ENCODE measurements at places on chromosomes 3 and 15.

- no peak for DNase-seq
Observed at GRCh38 chr15:81562986-81563385, 189.0 kb upstream of the TMC3 start.

GRCh38 chr3:74033806-74034205 lies 409.1 kb upstream of the PDZRN3 start:
- no peak for DNase-seq

GRCh38 chr3:147851062-147851461 lies 441.9 kb downstream of the ZIC1 start:
- no peak for DNase-seq

DNA sequence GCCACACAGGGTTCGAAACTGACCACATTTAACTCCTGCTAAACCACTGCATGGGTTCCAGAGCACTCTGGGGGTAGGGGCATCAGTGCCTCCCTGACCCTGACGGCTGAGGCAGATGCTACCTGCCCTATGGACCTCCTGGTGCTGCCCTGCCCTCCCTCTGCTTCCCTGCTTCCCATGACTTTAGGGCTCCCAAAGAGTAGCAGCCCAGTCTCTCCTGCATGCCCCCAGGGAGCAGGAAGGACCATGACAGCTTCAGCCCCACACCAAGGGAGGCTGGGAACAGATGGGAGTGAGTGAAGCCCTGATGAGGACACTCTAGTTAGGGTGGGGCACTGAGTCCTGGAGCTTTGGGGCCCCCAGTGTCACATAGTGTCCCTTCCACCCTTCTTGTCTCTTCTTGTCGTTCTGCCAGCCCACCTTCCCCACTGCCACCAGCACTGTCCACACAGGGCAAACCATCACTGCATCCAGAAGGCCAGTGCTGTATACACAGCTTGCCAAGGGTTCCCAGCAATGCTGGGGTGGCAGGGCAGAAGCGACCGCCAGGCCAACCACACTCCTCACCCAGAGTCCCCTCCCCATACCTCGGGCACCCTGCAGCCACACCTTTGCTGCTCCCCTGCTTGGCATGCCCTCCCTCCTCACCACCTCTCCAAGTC lies 31.0 kb downstream of the SRPRB start:
- no peak for DNase-seq

DNA sequence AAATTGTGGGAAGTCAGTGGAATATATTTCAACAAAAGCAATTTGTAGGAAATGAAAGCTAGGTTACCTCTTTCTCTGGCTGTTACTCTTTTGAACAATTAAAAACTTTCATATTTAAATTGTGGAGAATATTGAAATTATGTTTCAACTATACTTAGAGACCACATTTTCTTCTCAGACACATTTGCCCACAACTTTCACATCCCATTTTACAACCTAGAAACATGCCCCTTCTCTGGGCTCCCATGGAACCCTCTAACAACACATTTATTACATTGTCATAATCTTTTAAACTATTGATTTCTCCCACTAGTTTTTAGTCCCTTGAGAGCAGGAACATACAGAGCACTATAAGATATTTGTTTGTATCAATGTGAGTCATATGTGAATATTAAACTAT lies 211.7 kb upstream of the TTC14 start:
- DNase-seq: no peak

DNA sequence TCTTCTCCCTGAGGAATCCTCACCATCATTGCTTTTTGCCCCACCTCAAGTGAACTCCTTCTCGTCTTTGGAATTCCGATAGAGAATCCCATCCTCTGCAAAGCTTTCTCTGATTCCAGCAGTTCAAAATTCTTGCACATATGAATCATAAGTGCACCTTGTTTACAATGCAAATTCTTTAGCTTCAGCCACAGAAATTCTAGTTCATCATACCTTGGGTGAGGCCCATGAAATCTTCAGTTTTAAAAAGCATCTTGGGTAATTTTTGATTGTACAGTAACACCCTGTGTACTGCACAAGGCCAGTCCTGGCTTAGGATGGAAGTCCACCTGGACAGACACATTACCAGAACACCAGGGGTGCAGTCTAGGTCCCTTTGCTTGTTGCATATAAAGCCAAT lies 30.8 kb downstream of the MDFIC2 start:
- DNase-seq: no peak

DNA sequence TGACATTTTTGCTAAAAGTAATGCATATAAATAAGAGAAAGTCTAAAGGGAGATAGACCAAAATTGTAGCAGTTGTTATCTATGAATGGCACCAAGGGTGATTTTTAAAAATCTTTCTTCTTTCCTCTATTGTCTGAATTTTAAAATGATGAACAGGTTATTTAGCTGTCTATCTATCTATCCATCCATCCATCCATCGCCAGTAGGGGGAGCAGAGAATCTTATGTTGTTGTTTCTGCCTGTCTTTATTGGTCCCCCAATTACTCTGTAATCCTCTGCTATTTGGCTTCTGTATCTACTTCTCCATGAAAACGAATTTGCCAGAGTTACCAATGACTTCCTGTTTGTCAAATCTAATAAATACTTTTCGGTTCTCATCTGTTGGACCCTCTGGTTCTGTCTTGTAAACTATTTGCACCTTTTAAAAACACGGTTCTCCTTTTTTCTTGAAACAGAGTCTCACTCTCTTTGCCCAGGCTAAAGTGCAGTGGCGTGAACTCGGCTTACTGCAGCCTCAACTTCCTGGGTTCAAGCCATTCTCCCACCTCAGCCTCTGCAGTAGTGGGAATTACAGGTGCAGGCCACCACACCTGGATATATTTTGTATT lies 86.0 kb downstream of the ECT2 start:
- DNase-seq: no peak

DNA sequence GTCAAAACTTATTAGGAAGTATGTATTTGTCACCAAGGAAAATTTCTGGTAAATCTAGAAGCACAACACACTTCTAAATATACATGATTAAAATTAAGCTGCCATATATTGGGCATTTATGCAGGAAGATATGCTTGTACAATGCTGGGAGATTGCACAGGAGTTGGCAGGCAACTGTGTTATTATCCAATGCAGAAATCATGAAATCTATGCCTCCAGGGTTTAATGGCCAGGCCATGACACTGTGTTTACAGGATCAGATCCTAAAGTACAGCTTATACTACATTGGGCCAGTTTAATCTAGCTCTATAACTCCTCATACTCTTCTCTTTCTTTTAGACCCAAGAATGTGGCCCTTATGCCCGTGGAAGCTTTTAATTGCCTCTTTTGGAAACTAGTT lies 391.4 kb upstream of the DPH6 start:
- DNase-seq: no peak

DNA sequence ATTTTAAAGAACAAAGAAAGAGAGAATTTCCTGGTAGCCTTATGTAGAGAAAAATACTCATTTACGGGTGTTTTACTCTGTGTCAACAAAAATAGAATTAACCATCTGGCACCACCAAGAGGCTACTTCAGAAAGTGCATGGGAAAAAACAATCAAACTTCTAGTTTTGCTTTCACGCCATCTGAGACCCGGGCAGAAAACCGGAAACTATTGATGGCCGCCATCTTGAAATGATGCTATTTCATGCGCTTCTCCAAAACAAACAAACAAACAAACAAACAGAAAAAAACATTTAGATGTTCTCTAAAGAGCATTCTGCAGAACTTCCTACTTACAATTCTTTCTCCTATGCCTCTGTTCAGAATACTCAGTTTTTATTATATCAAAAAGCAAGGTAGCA lies 49.4 kb upstream of the SYNPR start:
- no peak for DNase-seq

GRCh38 chr15:100206643-100207042 lies 135.1 kb downstream of the ADAMTS17 start:
- DNase-seq: no peak

DNA sequence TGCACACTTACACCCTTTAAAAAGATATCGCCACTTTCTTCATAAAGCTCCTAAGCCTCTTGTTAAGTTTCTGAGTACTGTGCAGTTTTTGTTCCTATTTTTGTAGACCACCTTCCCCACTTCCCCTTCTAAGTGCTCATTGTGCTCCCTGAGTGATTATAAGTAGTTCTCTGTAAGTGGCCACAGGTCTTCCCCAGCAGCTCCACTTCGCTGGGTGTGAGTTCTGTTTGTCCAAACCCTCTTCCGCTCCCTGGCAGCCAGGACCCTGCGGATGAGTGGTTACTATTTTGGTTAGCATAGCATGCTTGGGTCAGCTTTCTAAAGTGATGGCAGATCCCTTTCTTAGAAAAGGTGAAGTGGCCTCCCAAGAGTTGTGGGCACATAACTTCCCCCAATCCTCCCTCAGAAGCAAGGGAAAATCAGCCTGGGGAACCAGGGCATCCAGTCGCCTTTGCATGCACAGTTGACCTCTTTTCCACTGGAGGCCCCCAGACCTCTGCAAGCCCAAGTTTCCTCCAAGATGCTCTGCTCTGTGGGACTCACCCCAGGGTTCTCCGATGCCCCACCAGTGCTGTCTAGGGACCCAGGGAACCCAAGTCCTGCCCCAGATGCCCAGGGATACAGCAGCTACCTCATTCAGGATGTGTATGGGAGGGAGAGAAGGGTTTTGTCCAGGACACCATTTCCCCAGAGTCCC lies 69.6 kb downstream of the ATP10A start:
- no peak for DNase-seq

DNA sequence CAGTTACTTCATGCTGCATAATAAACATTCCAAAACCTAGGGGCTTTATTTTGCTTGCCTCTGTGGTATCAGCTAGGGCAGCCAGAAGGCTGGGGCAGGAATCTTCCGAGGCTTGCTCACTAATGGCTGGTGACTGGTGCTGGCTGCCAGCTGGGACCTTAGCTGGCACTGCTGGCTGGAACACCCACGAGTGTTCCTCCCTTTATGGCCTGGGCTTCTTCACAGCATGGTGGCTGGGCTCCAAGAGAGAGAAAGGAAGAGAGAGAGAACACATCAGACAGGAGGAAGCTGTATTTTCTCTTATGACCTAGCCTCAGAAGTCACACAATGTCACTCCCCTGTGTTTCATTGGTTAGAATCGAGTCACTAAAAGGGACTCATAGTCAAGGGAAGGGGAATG lies 23.9 kb upstream of the CDCP1 start:
- DNase-seq: no peak

DNA sequence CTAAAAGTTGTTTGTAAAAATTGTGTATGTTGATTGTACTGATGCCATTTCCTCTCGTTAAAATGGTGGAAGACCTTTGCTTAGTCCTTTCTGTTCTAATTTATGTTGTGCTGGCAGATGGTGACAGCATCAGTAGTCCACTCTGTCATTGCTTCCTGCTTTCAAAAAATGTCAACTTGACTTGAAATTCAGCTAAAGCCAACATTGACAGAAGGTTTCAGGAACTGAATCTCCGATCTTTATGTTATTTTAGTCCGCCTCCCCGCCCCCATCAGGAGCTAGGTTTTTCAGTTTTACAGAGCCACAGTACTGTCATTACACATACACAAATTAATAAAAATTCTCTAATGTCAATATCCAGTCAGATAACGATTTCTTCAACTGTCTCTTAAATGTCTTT lies 1.5 kb downstream of the CEP63 start:
- no peak for DNase-seq

Measured in stimulated activated naive CD4-positive, alpha-beta T cell treated with Interleukin-2 at 50 U/mL for 16 hours (primary cell).